Islet precursor cell (in vitro differentiated cells): ENCODE measurements at places on chromosomes 13 and 19.

DNA sequence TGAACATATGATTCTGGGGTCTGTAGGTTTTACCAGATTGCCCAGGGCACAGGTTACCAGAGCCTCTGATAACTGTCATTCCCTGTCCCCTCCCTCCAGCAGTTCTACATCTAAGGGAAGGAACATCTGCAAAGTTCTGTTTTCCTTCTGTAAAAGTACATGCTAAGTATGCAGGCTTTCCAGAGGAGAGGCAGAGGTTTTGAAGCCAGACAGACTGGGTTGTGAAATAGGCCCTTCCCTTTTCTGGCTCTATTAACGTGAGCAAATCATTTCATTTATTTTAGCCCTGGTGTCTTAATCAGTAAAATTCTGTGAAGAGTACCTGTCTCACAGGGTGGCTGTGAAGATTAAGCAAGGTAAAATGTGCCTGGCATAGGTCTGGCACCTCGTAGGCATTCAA, 66.1 kb upstream of the C1QTNF9 start:
- no peak for DNase-seq

- no peak for DNase-seq
Measured at GRCh38 chr19:39524495-39524894, 8.2 kb downstream of the EID2B start.

GRCh38 chr19:6800991-6801484, 28.5 kb downstream of the VAV1 start:
- DNase-seq = peak; percentile 55

- DNase-seq = no peak
Measured at GRCh38 chr19:1397838-1398237, 3.5 kb downstream of the GAMT start.

DNA sequence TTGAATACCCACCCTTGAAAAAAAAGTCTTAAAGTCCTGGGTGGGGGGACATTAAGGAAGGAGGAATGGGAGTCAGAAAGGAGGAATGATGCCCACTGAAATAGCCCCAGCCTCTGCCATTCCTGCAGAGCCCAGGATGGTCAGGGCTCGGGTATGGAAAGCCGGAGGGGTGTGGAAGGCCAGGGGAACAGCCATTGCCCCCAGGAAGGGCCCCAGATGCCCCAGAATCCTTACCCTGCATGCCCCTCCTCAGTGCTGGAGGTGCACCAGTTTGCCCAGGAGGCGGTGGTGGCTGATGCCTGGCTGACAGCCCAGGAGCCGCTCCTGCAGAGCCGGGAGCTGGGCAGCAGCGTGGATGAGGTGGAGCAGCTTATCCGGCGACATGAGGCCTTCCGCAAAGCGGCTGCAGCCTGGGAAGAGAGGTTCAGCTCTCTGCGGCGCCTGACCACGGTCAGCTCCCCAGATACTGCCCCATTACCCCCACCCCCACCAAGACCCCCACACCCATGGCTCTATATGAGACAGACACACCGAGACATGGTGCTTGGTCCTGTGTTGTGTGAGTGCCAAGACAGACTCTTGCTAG, 10.7 kb upstream of the SHKBP1 start:
- no peak for DNase-seq

DNA sequence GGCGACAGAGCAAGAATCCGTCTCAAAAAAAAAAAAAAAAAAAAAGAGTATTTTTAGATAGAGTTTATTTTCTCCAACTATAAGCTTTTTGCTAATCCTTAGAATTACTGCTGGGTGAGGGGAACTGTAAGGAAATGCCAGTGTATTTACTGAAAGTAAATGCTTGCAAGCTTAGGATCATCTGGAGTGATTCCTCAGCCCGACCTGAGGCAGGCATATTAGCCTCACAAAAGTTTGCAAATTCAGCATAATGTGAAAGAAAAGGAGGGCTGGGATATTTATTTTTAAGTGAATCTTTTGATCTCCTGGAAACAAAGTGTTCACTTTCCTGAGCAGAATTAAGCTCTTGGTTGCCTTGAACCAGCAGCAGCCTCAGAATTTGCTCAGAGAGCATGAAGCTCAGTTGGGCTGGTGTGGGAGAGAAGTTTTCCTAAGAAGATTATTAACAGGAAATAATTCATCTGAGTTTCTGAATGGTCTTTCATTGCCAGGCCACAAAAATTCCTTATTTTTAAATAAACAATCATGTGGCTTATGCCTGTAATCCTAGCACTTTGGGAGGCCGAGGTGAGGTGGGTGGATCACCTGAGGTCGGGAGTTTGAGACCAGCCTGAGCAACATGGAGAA, 24.7 kb upstream of the SPATA13 start:
- no peak for DNase-seq

GRCh38 chr13:114134944-114135610, 2.7 kb upstream of the RASA3 start:
- no peak for DNase-seq

- DNase-seq = no peak
Measured at GRCh38 chr19:13429563-13429962, 76.7 kb downstream of the CACNA1A start.

DNA sequence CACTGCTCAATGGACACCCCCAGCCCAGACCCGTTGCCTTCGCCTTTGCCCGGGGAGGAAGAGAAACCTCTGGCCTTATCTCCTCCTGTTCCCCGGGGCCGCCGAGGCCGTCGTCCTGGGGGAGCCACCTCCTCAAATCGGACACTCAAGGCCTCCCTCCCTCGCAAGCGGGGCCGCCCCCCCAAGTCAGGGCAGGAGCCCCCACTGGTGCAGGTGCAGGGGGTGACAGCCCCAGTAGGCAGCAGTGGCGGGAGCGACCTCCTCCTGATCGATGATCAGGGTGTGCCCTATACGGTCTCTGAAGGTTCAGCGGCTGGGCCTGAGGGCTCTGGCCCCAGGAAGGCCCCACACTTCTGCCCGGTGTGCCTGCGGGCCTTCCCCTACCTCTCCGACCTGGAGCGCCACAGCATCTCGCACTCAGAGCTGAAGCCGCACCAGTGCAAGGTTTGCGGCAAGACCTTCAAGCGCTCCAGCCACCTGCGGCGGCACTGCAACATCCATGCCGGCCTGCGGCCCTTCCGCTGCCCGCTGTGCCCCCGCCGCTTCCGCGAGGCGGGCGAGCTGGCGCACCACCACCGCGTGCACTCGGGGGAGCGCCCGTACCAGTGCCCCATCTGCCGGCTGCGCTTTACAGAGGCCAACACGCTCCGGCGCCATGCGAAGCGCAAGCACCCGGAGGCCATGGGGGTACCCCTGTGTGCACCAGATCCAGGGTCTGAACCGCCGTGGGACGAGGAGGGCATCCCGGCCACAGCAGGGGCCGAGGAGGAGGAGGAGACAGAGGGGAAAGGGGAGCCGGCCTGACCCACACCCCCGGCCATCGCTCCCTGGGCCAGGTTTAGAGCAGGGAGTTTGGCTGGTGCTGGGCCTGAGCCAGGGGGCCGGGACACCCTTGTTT, 2.3 kb downstream of the ZNF524 start:
- DNase-seq = no peak

GRCh38 chr19:14091813-14092462, 1.4 kb upstream of the SAMD1 start:
- no peak for DNase-seq

- DNase-seq = no peak
Measured at GRCh38 chr13:95937714-95938320, 115.4 kb downstream of the UGGT2 start.

- DNase-seq = no peak
Measured at GRCh38 chr19:57829316-57829715, 783 bp upstream of the ZNF587B start.
